ENCODE measurements at places on chromosomes 12 and 14.

GRCh38 chr12:105413911-105414487 lies 83.5 kb downstream of the C12orf75 start:
- no peak for DNase-seq

DNA sequence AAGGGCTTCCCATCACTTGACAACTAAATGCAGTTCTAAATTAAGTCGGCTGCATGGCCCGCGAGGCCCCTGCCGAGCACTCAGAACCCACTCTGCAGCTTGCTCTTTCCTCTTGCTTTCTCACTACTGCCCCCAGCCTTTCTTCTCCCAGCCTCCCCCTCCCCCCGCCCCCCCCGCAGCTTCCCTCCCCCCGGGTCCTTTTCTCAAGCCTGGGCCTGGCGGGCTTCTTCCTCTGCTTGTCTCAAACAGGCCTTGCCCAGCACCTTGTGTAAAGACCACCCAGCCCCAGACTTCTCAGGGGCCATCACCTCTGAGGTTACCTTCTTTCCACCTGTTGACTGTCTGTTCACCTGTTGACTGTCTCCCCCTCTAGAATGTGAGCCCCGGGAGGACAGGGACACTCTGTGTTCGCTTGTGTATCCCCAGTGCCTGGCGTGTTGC lies 1.1 kb downstream of the CYP46A1 start:
- no peak for DNase-seq

DNA sequence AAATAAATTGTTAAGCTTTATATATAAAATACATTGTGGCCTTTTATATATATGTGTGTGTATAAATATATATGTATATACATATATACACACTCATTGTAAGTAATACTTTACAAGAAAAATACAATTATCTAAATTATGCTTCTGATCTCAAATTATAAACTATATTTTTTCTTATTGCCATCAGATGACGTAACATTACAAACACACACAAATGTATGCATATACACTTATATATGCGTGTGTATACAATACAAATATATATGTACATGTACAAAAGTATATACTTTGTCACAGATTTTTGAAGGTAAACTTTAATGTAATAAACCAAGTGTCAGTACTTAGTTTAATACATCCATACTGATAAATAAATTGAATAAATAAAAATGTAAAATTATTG lies 278.9 kb upstream of the LMO3 start:
- no peak for DNase-seq

GRCh38 chr14:44576356-44576755 lies 69.3 kb upstream of the FSCB start:
- DNase-seq = no peak
